ENCODE measurements at places on chromosomes 5 and 9.

- DNase-seq = no peak
These were observed 224.6 kb downstream of the CTNND2 start for GRCh38 chr5:11679676-11680075.

- DNase-seq = no peak
These were observed 86.7 kb upstream of the PCA3 start for GRCh38 chr9:76677481-76678055.

GRCh38 chr5:56142614-56143372 is 90.3 kb downstream of the ANKRD55 start:
- no peak for DNase-seq

GRCh38 chr9:715300-715699 is 126.2 kb upstream of the DMRT1 start:
- DNase-seq = no peak

DNA sequence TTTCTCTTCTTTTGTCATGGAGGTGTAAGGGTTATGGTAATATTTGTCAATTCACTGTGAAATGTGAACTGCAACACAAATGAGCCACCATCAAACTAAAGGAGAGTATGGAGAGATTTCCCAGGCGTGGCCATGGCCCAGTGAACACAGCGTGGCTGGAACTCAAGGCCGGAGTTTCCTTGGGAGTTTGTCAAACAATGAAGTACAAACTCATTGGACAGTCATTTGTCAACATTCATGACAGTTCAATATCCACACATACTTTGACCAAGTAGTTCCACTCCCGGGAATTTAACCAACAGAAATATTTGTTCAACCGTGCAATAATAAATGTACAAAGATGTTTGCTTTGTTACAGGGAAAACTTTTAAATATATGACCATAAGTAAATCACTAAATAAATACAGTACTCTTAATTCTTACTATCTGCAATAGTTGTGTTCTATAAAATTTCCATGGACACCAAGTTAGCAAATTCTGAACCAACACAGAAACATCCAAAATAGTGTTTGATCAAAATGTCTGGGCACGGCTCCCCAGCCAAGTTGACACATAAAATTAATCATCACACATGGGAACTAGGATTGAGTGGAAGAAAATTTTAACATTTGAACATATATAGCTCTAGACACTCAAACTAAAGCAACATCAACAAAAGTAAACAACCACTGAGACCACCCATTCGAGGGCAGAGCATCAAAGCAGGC is 87.1 kb downstream of the DIRAS2 start:
- DNase-seq = no peak

- DNase-seq = no peak
These were observed 9.9 kb downstream of the TMEM232 start for GRCh38 chr5:110716247-110717245.

DNA sequence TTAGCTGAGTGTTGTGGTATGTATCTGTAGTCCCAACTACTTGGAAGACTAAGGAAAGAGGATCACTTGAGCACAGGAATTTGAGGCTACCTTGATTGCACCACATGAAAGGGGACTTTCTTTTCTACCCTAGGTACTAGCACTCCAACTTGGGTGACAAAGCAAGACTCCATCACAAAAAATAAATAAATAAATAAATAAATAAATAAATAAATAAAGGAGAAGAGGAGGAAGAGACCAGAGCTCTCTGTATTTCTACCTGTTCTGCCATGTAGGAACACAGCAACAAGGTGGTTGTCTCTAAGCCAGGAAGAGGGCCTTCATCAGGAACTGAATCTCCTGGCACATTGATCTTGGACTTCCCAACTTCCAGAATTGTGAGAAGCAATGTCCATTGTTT is 118.6 kb downstream of the HMHB1 start:
- no peak for DNase-seq

- DNase-seq = no peak
These were observed 19.9 kb upstream of the SUSD1 start for GRCh38 chr9:112194969-112195431.

- no peak for DNase-seq
These were observed 77.8 kb downstream of the TENT4A start for GRCh38 chr5:6791031-6791430.

DNA sequence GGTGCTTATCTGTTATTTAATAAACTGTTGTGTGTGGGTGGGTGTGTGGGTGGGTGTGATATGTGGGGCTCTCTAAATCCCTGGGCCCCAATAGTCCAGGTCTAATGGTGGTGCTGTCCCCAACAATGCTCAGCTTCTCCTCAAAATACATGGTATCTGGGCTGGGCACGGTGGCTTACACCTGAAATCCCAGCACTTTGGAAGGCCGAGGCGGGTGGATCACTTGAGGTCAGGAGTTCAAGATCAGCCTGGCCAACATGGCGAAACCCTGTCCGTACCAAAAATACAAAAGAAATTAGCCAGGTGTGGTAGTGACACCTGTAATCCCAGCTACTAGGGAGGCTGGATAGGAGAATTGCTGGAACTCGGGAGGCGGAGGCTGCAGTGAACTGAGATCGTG is 4.5 kb upstream of the ORM1 start:
- no peak for DNase-seq

DNA sequence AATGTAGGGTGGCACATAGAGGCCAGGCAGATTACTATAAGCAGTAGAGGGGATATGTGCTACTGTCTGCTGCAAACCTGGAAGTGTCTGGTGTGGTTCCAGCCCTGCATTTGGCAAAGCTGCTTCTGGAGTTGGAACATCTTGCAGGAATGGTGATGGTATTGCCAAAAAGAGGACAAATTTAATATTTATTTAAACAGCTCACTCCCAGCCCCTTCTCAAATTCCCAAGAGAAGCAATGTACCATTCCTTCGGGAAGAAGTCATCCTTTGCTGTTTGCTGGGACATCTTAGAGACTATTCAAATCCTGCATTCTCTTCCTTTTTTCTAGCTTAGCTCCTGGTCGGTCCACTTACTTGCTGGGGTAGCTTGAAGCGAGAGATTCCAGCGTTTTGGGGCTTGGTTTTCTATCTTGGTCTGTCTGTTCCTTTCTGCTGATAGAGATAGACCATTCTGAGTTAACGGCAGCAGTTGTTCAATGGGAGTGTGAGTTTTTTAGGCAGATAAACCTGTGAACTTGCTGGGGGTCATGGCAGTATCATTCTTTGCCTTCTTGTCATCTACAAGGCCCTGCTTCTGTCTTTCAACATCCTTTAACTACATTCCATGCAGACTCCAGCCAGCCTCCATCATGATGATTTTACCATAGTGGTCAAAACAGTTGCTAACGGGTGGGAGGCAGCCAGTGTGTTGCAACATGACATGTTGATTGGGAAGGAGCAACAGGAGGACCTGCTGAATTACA is 69.9 kb downstream of the RCL1 start:
- no peak for DNase-seq

- no peak for DNase-seq
These were observed 25.3 kb upstream of the CXCL14 start for GRCh38 chr5:135604056-135604455.

DNA sequence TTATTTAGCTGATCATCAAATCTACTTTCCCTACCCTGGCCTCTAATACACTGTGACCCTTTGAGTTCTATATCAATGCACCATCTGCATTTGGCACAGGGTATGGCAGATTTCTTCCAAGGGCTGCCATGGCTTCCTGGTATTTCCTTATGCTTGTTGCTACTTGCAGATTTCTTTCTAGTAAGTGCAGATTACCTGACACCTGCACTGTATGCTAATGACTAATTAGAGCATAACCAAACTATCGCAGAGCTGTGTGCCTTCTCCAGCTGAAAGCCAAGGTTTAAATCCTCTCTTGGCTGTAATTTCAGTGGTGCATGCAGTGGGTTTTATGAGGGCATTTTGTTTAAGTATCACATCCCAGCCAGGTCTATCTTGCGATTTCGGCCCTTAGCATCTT is 293.7 kb downstream of the KIF4B start:
- DNase-seq = no peak

DNA sequence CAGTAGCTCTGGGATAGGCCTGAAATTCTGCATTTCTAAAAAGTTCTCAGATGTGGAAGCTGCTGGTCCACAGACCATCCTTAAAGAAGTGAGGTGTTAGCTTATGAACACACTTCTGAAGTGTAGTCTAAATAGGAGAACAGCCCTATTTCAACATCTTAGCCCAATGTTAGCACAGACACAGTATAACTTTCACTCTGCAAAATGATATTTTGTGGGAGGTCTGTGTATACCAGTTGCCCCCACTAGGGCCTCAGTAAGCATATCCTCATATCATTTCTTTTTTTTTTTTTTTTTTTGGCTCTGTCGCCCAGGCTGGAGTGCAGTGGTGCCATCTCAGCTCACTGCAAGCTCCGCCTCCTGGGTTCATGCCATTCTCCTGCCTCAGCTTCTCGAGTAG is 7.5 kb upstream of the HABP4 start:
- no peak for DNase-seq

GRCh38 chr5:1386274-1386717 is 41.4 kb upstream of the CLPTM1L start:
- DNase-seq = peak; percentile 67

- DNase-seq = no peak
These were observed 365.7 kb downstream of the DEPDC1B start for GRCh38 chr5:60334281-60334713.

DNA sequence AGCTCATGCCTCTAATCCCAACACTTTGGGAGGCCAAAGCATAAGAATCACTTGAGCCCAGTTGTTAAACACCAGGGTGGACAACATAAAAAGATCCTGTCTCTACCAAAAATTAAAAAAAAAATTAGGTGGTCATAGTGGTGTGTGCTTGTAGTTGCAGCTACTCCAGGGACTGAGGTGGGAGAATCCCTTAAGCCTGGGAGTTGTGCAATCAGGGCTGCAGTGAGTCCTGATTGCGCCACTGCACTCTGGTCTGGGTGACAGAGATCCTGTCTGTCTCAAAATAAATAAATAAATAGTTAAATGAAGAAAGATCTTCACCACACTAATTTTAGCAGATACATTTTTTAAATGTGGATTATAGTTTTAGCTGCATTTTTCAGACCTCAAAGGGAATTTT is 433.2 kb downstream of the MAT2B start:
- DNase-seq = no peak

- DNase-seq = no peak
These were observed 31.2 kb upstream of the TMEM250 start for GRCh38 chr9:136149853-136150252.

- DNase-seq = no peak
These were observed 130.7 kb upstream of the MINAR2 start for GRCh38 chr5:129617206-129617605.

- no peak for DNase-seq
These were observed 79.2 kb downstream of the MAST4 start for GRCh38 chr5:66675406-66675805.

- DNase-seq = no peak
These were observed 28.7 kb downstream of the COL27A1 start for GRCh38 chr9:114184071-114184470.

DNA sequence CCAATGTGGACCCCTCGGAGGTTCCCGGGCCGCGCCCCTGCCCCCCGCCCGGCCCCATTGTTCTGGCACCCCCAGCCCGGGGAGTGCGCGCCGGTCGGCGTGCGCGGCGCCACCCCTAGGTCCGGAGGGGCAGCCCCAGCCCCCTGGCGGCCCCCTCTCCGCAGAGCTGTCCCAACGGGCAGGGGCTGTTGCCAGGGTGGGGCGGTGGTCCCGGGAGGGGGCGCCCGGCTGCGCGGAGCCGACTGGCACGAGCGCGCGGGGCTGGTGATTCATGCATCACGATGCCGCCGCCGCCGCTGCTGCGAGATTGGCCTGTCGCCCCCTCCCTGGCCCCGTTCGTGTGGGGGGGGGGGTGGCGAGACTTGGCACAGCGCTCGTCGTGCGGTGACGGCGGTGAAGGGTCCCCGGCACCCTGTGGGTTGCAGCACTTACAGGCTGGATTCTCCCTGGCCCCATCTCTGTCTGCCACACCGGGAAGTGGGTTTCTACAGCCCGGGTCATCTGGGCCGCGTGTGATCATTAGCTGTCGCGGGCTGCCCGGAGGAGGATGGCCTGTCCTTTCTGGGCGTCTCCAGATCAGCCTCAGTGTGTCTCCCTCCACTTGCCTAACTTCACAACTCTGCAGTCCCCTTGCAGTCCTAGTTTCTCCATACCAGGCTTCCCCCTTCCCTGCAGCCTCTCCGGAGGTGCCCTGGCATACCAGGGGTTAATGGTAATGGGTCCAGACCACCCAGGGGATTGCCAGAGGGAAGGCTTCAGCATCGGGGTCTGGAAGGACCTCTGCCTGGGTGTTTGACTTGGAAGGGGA is 858 bp downstream of the NCS1 start:
- DNase-seq = peak; percentile 56

DNA sequence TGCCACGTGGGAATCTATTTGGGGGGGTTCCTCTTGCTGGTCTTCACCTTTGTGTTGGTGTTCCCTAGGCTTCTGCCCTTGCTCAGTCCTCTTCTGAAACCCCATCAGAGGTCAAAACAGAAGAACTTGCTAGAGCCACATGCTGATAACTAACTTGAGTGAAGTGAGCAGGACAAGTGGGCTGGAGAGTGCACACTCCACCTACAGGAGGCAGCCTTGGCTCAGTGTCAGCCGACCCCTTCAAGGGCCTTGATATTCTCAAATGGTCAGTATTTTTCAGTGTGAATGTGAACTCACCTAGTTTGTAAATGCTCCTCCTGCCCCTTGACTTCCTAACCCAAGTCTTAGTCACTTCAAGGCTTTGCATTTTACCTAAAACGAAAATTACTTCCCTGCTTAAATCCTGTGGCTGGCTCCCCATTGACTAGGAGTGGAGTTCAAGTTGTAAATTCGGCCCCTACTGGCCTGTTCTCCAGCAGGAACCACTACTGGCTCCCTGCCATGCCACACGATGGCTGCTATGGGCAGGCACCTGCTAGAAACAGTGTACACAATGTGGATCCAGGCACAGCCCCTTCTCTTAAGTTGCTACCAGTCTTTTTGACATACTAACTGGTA is 3.6 kb upstream of the SLC1A3 start:
- no peak for DNase-seq
